ENCODE measurements at places on chromosomes 4 and X. TPM values are rescaled to one million over a fixed set of nuclear protein-coding genes. Genes with fewer than 3 reads are reported as not detected.
A peak's percentile ranks its signal among the peaks of the same experiment; 100 is the strongest.

- peak; percentile 82 for DNase-seq
These were observed 33.0 kb downstream of the HCCS start for GRCh38 chrX:11143931-11144678.

The INTU gene
- polyA plus RNA-seq: 5.6 TPM

The ASB12 gene
- not detected for polyA plus RNA-seq

The TMPRSS11B gene
- polyA plus RNA-seq: not detected

The KLHL4 gene
- polyA plus RNA-seq: 0.26 TPM

DNA sequence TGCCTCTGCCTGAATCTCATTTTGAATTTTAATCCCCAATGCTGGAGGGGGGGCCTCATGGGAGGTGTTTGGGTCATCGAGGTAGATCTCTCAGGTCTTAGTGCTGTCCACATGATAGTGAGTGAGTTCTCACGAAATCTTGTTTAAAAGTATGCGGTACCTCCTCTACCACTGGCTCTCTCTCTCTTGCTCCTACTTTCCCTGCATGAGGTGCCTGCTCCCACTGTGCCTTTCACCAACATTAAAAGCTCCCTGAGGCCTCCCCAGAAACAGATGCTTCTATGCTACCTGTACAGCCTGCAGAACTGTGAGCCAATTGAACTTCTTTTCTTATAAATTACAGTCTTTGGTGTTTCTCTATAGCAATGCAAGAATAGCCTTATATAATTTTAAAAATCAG lies 560.7 kb upstream of the CPEB2 start:
- no peak for DNase-seq

DNA sequence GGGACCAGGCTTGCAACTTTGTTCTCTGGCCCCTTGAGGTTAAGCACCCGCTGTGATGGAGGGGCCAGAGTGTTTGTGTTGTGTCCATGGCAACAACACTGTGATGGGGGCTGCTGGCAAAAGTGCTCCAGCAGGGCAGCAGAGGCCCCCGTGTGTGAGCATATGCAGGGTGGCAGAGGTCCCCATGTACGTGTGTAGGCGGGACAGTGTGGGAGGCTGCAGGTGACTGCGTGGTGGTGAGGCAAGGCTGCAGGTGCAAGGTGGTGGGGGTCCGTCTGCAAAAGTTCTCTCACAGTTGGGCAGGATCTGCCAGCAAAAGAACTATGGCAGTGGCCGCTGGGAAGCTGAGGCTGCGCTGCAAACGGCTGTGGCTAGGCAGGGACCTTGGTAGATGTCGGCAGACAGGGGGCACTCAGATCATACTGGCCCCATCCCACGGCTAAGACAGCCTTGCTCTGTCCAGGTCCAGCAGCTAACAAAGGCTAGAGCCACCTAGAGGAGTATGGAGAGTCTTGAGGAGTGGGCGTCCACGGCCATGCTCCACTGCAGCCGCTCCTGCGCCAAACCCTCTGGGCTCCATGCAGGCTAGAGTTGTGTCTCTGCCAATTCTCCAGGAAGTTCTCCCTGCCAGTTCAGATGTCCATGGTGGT lies 46.8 kb upstream of the PASD1 start:
- no peak for DNase-seq

The EDA gene
- 0.30 TPM for polyA plus RNA-seq

- DNase-seq: no peak
These were observed 28.3 kb upstream of the PARM1 start for GRCh38 chr4:74904509-74905065.

The NUP62CL gene
- polyA plus RNA-seq: not detected

The EIF1AX gene
- 173 TPM for polyA plus RNA-seq

- no peak for DNase-seq
These were observed 423.1 kb upstream of the PITX2 start for GRCh38 chr4:111045992-111046391.

- DNase-seq: peak; percentile 15
These were observed 394 bp downstream of the MED14 start for GRCh38 chrX:40734971-40735324.

DNA sequence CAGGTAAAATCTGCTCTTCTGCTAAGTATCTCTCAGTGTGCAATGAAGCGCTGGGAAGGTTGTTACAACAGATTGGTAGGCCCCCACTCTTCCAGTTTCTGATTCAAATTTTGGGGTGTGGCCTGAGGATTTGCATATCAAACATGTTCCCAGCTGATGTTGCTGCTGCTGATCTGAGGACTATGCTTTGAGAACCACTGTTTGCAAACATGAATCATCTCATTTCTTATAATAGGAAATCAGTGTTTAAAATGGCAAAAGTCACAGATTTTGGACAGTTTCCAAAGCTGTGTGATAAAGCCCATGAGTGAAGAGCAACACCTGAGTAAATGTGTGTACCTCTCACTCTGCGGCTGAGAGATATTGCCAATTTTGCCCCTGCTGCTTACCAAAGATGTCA lies 36.2 kb upstream of the NDNF start:
- no peak for DNase-seq

DNA sequence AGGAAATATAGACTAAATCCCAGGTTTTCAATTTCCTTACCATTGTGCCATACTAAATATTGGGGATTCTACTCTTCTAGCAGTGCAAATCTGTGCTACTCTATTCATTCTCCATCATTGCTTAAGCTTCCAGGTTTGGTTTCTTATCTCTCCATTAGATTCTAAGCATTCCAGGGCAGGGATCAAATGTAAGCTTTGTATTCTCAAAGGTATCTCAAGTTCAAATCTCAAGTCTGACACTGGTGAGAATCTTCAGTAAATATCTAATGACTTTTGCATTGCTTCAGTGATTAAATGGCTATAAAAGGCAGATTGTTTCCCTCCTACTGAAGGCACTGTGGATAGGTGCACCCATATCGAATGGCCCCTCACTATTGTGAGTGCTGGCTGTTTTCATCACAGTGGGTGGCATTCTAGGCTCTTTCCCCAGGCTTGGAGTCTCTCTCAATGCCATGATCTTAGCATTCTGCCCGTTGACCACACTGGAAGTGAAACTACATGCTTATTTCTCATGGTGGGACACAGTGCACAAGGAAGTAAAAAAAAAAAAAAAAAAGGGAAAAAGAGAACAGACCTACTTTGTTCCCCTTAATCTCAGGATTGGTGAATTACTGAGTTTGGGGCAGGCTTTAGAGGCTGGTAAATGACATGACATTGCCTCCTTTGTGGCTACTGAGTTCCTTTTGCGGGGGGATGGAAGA lies 28.7 kb downstream of the FAM9C start:
- DNase-seq: peak; percentile 23

The RPA4 gene
- polyA plus RNA-seq: 0.08 TPM

The MRFAP1L1 gene
- 77.4 TPM for polyA plus RNA-seq

- DNase-seq: peak; percentile 75
These were observed at the start of gene KCND1 for GRCh38 chrX:48971249-48972219. TSS of gene KCND1 (minus strand) at chrX:48971844. CDS start at chrX:48970271, 1,573 bp downstream.

The SPANXN4 gene
- polyA plus RNA-seq: not detected

- no peak for DNase-seq
These were observed 248.1 kb downstream of the OPHN1 start for GRCh38 chrX:68185161-68185560.

- no peak for DNase-seq
These were observed 152.1 kb downstream of the PALLD start for GRCh38 chr4:168648929-168649328.

DNA sequence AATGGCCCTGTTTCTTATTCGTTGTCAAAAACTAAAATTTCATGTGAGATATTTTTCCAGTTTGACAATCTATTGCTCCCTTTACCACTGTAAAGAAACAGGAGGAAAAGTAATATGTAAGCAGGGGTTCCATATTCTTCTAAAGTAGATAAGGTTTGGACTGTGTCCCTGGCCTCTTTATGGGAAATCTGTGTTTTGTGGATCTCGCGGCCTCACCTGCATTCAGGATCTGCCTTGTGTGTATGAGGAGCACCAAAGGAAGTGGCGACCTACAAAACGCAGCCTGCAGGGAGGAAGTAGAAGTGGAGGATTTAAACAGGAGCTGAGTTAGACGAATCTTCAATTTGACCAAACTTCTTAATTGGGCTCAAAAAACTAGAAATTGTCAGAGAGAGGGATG lies 67.0 kb downstream of the RASGEF1B start:
- no peak for DNase-seq

The TCEAL6 gene
- polyA plus RNA-seq: not detected

DNA sequence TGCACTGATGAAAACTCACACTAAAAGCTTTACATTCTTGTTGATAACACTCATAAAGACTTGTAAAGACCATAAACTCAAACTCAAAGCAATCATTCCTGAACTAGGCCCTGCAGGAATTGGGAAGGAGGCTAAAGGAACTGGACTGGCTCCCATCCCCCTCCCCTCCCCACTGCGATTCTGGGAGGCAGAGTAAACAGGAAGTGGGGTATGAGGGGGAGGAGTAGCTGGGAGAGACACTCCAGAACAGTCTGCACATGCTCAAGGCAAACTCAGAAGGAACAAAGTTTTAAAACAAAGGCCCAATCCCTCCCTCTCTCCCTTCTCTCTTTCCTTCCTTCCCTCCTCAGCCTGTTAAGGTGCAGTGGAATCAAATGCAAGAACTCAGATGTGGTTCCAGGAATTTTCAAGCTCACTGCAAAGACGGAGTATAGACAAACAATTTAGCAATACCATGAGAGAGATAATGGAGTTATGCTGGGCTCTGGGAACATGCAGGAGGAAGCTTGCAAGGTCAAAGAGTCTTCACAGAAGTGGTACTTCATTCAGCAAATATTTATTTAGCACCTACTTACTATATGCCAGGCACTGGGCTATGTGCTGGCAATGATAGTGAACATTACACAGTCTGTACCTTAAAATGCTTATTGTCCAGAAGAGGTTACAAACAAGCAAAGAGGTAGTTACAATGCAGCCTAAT lies 15.9 kb downstream of the MID1IP1 start:
- peak; percentile 57 for DNase-seq

The NMU gene
- polyA plus RNA-seq: 0.12 TPM

The HOPX gene
- polyA plus RNA-seq: 2.4 TPM

- no peak for DNase-seq
These were observed 524.2 kb downstream of the FAT4 start for GRCh38 chr4:125838924-125839323.

- DNase-seq: no peak
These were observed 118.4 kb upstream of the ENPEP start for GRCh38 chr4:110357521-110357920.

The TMEM271 gene
- polyA plus RNA-seq: not detected

DNA sequence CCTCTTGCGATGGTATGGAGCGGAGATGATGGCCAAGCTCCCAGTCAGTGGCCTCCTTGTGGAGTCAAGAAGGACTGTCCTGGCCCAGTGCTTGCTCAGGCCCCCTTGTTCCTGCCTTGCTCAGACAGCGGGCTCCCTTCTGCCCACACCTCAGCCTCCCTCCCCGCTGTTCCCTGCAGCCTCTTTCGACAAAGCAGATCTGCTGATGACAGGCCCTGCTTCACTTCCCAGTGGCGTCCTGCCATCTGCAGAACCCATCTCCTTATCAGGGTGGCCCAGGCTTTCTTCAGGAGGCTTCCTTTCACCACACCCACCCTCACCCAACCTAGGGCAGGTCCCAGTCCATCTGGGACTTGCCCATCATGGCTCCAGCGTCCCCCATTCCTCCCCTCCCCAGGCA lies 80.0 kb downstream of the CLDN34 start:
- DNase-seq: no peak

Data from fibroblast of lung (primary cell).